Activated T-helper 2 cell treated with anti-CD3 and anti-CD28 coated beads, Interferon-gamma antibody, Interleukin-2, Interleukin-4, amounts not matched to agents 10 μg/mL and 5 μg/mL and 100 μg/mL, durations not matched to agents 14 hours and 24 hours and 36 hours (primary cell): ENCODE measurements at places on chromosomes 6 and 20.

DNA sequence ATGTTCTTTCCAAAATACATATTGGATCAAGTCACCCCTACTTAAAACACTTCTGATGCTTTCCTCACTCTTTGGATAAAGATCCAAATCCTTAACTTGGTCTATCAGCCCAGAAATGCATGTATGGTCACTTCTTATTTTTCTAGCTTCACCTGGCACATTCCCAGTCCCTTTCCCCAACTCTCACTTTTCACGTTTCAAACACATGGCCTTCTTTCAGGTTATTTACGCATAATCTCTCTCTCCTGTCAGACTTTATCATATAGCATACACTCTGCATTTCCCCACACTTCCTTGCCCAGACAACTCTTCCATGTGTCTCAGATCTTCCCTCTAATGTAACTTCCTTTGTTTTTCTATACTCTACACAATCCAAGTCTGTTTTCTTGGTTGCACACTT is 12.8 kb downstream of the PHIP start:
- no peak for DNase-seq

GRCh38 chr20:40422656-40423055 is 266.4 kb downstream of the MAFB start:
- DNase-seq = no peak

GRCh38 chr6:113626475-113626874 is 230.7 kb upstream of the MARCKS start:
- DNase-seq = no peak

DNA sequence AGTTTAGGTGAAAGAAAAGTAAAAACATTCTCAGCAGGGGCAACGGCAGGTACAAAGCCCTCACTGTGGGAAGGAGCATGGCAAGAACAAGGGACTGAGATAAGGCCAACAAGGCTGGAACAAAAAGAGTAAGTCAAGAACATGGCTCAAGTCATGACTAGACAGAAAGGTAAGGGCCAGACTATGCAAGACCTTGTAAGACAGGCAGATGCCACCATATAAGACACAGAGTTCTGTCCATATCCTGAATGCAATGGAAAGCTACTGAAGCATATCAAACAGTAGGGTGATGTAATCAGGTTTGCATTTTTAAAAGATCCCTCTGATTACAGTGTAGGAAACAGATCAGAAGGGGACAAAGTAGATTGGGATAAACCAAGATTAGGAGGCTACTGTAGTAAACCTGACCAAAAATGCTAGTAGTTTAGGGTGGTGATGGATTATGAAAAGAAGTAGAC is 5.5 kb downstream of the REV3L start:
- DNase-seq = no peak

DNA sequence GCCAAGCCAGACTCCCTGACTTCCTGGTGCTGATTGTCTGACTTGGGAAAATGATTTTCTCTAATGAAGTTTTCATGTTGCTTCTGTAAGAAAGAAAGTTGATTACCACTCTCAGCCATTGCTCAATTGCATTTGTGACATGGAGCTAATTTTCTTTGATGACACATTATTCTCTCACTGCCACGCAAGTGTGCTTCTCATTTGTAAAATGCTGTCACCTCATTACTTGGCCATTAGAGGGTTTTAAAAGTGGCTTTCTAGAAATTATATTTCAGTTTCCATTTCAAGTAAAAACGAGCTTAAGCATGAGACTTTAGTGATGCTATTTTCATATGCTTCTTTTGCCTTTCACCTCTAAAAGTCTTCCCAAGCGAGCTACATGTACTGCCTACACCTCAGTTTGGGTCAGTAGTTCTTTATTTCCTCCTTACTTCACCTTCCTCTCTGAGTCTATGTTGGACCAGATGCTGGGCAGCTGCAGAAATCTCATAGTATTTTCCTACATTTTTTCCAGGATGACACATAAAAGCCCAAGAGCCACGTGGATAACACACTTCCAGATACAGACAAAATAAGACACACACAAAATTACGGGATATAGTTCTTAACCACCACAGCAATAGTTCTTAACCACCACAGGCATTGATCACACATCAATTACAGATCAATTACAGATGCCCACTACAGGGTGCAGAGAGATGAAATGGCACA is 6.3 kb upstream of the FAM210B start:
- no peak for DNase-seq

GRCh38 chr6:132275066-132275970 is 126.0 kb downstream of the MOXD1 start:
- DNase-seq = no peak

DNA sequence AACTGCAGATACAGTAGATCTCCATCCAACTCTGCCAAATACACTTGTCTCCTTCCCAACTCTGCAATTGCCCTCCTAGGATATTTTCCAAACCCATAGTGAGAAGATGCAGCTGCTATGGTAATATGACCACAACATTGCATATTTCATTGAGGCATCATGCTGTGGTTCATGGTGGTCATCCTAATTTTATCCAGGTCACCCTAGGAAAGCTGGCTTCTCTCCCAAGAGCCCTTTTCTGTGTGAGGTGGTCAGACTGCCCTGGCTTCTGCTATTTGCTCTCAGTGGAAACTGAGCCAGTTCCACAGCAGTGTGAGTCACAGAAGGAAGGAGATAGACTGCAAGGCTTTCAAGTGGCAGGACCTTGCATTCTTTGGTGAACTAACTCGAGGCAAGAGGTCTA is 5.5 kb downstream of the OGFRL1 start:
- no peak for DNase-seq

- no peak for DNase-seq
These were observed 57.4 kb upstream of the RNF144B start for GRCh38 chr6:18329776-18330175.

DNA sequence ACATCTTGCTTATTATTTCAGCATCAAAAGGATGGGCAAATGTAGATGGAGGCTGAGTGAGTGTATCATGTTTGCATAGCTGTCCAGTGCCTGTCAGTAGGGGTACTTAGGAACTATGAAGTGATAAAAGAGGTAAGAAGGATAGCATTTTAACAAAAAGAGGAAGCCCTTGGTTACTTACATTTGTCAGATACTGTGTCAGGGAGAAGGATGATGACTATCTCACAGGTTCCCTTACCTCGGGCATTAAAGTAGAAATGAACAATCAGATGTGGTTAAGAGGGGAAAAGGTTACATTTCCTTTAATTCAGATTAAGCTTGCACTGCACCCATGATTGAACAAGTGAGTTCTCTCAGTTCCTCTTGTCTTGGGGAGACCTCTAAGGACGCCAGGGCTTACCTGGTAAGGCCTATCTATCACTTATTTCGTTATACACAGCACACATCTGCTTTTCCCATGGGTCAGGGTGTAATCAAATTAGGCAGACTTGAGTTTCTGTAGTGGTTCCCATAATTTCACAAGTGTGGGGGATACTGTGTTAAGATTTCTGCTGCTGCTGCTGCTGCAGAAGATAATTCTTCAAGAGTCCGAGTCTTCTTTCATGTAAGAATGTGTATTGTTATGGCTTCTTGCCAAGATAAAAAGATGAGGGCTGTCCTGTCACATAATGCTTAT is 4.5 kb downstream of the FOXO3 start:
- no peak for DNase-seq

DNA sequence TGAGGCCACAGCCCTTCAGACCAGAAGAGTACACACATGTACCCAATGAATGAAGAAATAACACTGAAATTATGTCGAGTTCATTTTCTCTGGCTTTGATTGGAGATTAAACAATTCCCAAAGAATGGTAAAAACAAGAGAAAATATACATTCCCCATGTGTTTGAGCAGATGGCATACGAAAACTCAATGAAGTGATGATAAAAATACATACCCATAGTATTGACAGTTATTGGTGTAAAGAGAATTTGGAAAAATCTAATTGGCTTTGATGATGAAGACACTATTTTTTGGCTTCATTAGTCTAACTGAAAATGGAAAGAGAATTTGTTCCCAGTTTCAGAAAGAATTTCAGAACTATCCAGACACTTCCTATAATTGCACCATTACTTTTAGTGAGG is 76.6 kb upstream of the SNRPB2 start:
- DNase-seq = no peak

- no peak for DNase-seq
These were observed 34.6 kb downstream of the CYP24A1 start for GRCh38 chr20:54139188-54139587.

DNA sequence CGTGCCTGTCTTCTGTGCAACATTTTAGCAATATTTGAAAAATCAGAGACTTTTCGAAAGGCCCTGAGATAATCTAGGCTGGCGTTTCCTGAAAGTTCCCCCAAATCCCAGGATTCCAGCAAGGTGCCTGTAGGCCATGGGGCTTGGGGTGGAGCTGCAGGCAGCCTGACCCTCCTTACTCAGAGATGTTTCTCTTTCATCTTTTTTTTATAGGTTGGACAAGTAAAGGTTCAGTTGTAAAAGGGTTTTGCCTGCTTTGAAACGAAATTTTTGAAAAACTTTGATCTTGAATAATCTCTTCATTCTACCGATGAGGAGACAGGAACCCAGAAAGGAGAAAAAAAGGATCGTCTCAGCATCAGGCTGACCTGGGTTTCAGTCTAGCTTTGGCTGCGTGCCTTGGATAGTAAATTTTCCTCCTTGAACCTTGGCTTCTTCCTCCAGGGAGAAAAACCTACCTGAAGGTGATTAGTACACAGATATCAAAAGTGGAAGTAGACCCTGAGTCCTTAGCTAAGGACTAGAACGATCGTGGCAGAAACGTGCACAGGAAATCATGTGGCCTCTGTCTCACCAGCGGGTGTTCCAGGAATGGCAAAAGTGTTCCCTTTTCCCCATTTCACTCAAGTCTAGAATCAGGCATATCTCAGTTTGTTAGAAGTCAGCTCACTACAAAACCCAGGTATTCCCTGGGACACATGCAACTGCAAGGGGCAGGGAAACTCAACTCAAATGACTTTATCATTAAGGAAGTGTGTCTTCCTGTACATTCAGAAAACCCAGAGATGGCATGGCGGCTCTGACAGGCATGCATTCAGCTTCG is 128.2 kb upstream of the PTPN1 start:
- peak; percentile 15 for DNase-seq

DNA sequence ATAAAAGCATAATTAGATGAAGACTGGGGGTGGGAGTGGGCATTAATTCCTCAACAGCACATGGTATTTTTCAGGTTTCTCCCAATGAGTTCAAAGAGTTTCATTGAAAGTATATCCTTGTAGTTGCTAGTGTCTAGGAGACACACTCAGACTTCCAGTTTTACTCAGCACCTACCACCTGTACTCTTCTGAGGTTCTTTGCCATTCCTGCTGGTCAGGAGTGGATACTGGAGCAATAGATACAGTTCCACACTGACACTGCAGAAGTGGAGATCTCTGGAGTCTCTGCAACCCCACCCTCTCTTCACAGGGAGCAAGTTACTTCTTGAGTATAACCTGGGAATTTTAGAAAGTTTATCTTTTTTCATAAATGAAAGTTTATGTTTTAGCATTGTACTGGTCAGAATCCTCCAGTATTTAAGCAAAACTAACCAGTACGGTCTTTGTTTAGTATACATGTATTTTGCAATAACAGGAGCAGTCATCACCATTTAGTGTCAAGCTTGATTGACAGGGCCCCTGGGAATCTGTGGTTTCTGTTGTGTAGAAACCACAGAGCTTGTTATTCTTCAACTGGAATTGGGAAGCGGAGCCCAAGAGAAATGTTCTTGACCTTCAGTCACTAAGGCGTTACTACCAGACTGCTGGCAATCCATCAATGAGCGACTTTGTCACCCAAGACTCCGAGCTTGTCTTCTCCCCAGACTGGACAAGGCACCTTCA is 148.1 kb downstream of the ZDHHC14 start:
- DNase-seq = no peak

DNA sequence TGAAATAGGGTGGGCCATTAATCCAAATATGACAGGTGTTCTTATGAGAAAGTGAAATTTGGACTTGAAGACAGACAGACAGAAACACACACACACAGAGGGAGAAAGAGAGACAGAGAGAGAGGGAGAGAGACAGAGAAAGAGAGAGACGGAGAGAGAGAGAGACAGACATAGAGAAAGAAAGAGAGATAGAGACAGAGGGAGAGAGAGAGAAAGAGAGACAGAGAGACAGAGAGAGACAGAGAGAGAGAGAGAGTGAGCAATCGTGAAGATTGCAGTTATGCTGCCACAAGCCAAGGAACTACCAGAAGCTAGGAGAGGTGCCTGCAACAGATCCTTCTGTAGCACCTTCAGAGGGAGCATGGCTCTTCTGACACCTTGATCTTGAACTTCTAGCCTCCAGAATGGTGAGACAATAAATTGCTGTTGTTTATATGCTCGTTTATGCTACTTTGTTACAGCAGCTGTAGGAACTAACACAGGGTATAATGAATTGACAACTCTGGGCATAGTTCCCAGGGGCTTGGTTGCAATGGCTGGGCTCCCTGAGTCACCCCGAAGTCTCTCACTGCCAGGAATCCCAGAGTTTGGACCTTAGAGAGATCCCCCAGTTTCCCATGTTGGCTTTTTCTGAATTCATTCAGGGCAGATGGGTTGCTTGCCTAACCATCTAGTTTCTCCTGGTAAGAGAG is 44.7 kb upstream of the ECI2 start:
- DNase-seq = no peak

DNA sequence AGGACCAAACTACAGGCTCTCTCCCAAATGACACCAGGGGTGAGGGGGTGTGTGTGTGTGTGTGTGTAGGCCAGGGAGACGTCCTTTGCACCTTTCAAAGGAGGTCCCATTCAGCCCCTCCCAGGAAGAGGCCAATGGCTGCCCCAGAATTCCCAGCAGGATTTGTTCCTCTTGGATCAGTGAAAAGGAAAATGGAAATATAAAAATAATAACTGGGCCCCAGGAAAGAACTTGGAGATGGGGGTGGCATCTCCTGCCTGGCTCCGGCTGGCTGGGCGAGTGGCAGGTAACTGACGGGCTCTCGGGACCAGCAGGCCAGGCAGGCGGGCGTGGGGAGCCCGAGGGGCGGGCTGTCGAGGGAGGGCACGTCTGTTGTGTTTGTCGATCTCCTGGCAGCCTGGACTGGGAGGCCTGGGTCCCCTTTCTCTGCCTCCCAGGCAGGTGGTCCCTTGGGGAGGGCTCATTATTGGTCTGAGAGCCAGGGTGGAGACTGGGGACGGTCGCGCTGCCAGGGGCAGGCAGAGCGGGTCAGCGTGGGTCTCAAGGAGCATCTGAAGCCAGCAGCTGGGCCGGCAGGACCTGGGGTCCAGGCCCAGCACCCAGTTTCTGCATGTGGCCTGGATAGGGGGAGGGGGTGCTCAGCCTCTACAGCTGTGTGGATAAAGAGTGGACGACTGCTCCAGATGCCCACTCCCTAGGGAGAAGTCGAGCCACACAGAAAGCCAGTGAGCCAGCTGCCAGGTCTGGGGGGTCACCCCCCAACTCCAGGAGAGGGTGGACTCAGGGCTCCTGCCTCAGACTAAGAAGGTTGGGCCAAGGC is 3.1 kb downstream of the NOL4L start:
- no peak for DNase-seq

- DNase-seq = no peak
These were observed 98.8 kb upstream of the CITED2 start for GRCh38 chr6:139473231-139473701.
